HepG2 (cell line): ENCODE measurements at places on chromosomes 7 and 10. TPM values are rescaled to one million over a fixed set of nuclear protein-coding genes. Genes with fewer than 3 reads are reported as not detected.

NRG3 gene
- total RNA-seq = not detected in 2 replicates

ACTL6B gene
- total RNA-seq = not detected in 2 replicates

LIPJ gene
- total RNA-seq = not detected in 2 replicates

TRIM56 gene
- 7.1 and 8.1 TPM in 2 replicates for total RNA-seq

CXCL12 gene
- total RNA-seq = not detected in 2 replicates

- H3K36me3 ChIP-seq = no peaks in the 10 kb centered on the region
- no peaks in the 10 kb centered on the region for H3K4me1 ChIP-seq
- H3K4me3 ChIP-seq = no peak overlapping the region
- H3K27me3 ChIP-seq = peaks cover 50% of the 10 kb centered on the region; the same call in 2 of the 3 replicates
Observed at GRCh38 chr10:128064970-128065580, 61.1 kb downstream of the MKI67 start.

DNA sequence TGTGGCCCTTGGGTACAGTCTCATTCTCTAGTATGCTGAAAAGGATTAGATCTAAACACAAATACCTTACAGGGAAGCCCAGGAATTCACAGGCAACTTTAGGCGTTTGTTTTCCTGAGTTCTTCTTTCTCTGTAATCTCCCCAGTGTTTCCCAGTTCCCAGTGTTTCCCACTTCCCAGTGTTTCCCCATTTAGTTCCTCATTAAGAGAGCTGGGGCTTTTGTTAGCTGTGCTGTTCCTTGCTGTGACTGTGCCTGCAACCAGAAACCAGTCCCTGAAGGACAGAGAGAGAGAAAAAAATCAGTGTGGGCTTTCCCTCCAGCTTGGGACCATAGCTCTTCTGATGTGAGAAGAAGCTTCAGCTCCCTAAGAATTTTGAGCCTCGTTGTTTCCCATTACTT, 802.9 kb upstream of the COBL start:
- DNase-seq = no peak
- H3K36me3 ChIP-seq = no peaks in the 10 kb centered on the region
- H3K4me1 ChIP-seq = no peaks in the 10 kb centered on the region
- no peaks in the 10 kb centered on the region for H3K27me3 ChIP-seq
- no peak overlapping the region for H3K27ac ChIP-seq

DNA sequence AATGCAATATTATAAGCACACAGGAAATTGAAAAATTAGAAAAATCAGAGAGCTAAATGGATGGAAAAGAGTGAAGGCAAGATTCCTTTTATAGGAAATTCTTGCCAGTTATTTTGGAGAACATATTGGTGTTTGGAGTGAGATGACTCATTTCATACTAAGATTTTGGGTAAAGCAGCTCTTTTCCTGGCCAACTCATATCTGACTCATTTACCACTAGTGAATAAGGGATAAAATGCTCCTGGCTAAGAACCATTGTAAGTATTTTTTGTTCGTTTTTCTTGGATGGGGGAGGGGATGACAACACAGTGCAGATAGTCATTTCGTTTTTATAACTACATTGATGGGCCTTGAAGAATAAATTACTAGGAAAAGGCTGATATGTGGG, 139.3 kb downstream of the TWIST1 start:
- no peaks in the 10 kb centered on the region for H3K27me3 ChIP-seq
- no peaks in the 10 kb centered on the region for H3K36me3 ChIP-seq
- DNase-seq = no peak
- no peak overlapping the region for H3K27ac ChIP-seq
- H3K4me3 ChIP-seq = no peak overlapping the region

DNA sequence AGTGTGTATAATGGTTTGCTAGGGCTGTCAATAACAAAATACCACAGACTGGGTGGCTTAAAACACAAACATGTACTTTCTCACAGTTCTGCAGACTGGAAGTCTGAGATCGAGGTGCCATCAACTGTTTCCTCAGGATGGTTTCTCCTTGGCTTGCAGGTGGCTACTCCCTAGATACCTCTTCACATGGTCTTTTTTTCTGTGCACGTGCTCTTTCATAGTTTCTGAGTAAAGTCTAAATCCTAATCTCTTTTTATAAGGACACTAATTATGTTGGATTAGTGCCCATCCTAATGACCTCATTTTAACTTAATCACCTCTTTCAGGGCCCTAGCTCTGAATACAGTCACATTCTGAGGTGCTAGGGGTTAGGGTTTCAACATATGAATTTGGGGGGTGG, 65.9 kb downstream of the AMPH start:
- H3K36me3 ChIP-seq = no peaks in the 10 kb centered on the region
- no peak overlapping the region for H3K4me3 ChIP-seq
- no peaks in the 10 kb centered on the region for H3K4me1 ChIP-seq
- no peak for DNase-seq
- H3K27me3 ChIP-seq = no peaks in the 10 kb centered on the region

DNA sequence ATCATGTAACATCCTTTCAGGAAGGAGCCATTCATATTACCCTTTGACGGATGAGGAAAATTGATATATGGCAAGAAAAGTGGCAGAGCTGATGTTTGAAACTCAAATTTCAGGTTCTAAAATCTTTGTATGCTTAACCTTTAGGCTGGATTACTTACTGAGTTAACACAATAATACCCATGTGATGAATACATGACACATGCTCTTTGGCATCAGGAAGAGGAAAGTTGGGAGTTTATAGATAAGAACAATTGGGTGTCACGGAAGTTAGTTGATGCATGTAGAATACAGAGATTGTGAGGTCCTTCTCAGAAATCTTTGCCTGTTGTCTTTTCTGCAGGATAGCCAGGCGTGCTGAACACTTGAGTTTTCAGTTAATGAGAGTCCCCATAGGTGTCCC, 572.1 kb upstream of the POM121L12 start:
- H3K27me3 ChIP-seq = no peaks in the 10 kb centered on the region
- no peak overlapping the region for H3K27ac ChIP-seq
- no peaks in the 10 kb centered on the region for H3K4me1 ChIP-seq
- H3K36me3 ChIP-seq = no peaks in the 10 kb centered on the region
- H3K4me3 ChIP-seq = no peak overlapping the region

- no peak for DNase-seq
- H3K4me1 ChIP-seq = no peaks in the 10 kb centered on the region
- no peak overlapping the region for H3K4me3 ChIP-seq
- H3K27me3 ChIP-seq = no peaks in the 10 kb centered on the region
- H3K27ac ChIP-seq = no peak overlapping the region
Observed at GRCh38 chr7:22939842-22940241, 74.1 kb downstream of the HYCC1 start.

GRCh38 chr10:21083861-21084260, 186.8 kb upstream of the NEBL start:
- no peak overlapping the region for H3K27ac ChIP-seq
- H3K4me1 ChIP-seq = no peaks in the 10 kb centered on the region
- DNase-seq = no peak
- no peaks in the 10 kb centered on the region for H3K36me3 ChIP-seq
- H3K4me3 ChIP-seq = no peak overlapping the region

- H3K4me1 ChIP-seq = no peaks in the 10 kb centered on the region
- H3K4me3 ChIP-seq = no peak overlapping the region
- H3K27ac ChIP-seq = no peak overlapping the region
Observed at GRCh38 chr7:84336303-84336702, 141.7 kb upstream of the SEMA3A start.
